Uterus (tissue), 4 donors: ENCODE measurements at places on chromosomes 2 and 18.

- DNase-seq = no peak
Observed at GRCh38 chr2:69141061-69141460, 128.1 kb downstream of the ANTXR1 start.

GRCh38 chr2:130342533-130343275 lies at the start of gene IMP4:
Gene IMP4 (plus strand): TSS chr2:130342897. CDS start chr2:130342933, 36 bp downstream.
- peak; percentile 99 for DNase-seq

DNA sequence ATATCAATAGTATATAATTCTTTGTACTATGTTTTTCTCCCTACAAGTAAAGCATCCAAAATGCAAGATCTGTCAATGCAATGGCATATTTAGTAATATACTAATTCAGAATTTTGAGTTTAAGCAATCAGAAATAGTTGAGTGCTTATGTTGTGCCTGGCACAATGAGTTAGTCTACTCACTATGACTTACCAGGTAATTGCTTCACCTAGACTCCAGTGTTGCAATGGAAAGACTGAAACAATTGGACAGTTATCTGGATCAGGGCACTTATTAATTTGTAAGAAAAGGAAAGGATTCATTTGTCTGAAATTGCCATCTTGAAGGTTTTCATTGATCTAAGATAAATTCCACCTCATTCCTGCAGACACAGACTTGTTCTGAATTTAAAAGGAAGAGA lies 97.6 kb upstream of the TCF4 start:
- DNase-seq = no peak

- DNase-seq = no peak
Observed at GRCh38 chr2:30161929-30162706, 15.3 kb downstream of the YPEL5 start.

- DNase-seq = no peak
Observed at GRCh38 chr18:27378431-27379095, 193.5 kb upstream of the CHST9 start.

DNA sequence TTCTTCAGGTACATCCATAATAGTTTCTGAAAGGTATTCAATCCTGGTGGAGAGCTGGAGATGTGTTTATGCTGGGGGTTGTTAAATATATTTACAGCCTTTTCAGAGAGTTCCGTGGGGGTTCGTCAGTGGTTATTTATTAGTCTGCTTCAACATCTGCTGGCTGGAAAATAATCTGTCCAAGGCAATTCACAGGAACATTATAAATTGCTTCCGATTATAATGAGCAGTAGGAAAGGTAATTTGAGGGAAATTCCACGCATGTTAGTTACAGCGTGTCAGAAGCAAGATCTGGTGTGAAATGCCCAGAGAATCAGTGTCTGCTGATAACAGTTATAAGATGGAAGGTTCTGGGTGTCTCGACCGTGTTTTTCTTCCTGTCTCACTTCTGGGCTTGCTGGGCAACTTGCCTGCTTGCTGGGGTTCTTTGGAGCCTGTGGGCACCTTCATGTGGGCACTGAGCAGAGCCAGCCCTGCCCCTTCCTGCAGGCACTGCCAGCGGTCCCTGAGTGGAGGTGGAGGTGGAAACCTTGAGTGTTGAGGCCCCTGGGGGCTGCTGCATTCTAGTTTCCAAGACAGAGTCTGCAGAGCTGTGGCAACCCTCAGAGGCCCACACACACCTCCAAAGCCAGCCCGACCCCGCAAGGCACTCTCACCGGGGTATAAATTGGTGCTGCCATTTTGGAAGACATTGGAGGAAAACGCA lies 185.7 kb downstream of the FAM210A start:
- DNase-seq = no peak

DNA sequence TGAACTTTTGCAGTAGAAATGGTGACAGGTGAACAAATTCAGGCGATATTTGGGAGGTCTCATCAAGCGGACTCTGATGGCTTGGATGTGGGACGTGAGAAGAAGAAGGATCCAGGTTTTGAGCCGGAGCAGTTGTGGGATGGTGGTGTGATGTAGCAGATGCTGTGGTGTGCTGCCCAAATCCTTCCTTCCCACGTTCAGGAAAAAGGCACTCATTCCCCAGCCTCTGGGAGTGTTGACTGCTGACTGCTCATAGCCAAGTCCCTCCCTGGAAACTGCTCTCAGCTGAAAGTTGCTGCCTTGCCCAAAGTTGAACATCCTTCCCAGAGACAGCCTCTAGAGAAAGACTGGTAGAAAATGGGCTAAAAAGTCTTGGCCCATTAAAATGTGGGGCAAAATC lies 890.3 kb upstream of the ACVR2A start:
- DNase-seq = no peak

DNA sequence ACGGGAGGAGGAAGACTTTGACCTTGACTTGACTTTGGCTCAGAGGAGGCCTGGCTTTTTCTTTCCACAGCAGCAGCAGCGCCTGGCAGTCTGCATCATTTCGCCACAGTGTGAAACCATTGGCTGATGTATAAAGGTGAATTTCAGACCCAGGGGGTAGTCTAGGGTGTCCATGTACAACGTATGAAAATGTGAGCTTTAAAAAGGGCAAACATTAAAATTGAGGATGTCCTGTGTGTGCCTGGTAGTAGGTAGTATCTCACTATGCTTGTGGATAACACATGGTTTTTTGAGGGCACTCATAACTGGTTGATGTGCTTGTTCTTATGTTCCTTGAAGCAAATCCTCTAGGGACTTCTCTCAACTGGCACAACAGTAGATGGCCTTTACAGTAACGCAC lies 86.1 kb downstream of the LPIN1 start:
- DNase-seq = no peak

- no peak for DNase-seq
Observed at GRCh38 chr2:73762571-73762970, 17.3 kb downstream of the DUSP11 start.

GRCh38 chr18:79912994-79913831 lies 38.2 kb downstream of the SLC66A2 start:
- DNase-seq = no peak

- no peak for DNase-seq
Observed at GRCh38 chr2:80070587-80070986, 234.0 kb downstream of the LRRTM1 start.

DNA sequence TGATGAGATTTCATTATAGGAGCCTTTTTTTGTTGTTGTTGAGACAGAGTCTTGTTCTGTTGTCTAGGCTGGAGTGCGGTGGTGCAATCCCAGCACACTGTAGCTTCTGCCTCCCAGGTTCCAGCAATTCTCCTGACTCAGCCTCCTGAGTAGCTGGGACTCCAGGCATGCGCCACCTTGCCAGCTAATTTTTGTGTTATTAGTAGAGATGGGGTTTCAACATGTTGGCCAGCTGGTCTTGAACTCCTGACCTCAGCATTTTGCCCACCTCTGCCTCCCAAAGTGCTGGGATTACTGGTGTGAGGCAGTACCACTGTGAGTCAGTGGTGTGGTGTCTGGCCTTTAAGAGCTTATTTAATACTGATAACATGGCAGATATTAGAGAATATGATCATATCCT lies 60.1 kb downstream of the MOB4 start:
- DNase-seq = no peak

GRCh38 chr2:175310813-175311504 lies 129.4 kb upstream of the ATP5MC3 start:
- DNase-seq = no peak

- no peak for DNase-seq
Observed at GRCh38 chr2:123993728-123994323, 31.3 kb upstream of the CNTNAP5 start.

DNA sequence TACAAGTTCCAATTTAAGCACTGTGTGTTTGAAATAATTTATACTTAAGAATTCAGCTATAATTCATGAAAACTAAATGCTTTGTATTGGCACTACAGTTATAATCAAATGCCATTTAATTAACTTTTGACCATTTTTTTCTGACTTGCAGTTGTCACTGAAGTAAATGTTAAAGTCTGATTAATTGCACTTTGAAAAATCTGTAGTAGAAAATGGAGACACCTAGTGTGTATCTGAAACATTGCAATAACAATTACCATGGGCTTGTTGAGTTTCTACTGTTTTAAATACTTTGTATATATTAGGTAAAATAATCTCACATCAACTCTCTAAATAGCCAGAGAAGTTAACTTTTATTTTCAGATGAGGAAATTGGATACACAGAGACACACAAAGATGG lies 458.6 kb upstream of the FSIP2 start:
- no peak for DNase-seq

- peak; percentile 47 for DNase-seq
Observed at GRCh38 chr2:174051741-174052583, 86.8 kb upstream of the SP3 start.

GRCh38 chr18:24877546-24877945 lies 417.1 kb downstream of the HRH4 start:
- no peak for DNase-seq
